NCI-H1092 treated with DMSO at 0.1 percent for 48 hours (cell line): ENCODE measurements at places on chromosomes 5 and 9.

DNA sequence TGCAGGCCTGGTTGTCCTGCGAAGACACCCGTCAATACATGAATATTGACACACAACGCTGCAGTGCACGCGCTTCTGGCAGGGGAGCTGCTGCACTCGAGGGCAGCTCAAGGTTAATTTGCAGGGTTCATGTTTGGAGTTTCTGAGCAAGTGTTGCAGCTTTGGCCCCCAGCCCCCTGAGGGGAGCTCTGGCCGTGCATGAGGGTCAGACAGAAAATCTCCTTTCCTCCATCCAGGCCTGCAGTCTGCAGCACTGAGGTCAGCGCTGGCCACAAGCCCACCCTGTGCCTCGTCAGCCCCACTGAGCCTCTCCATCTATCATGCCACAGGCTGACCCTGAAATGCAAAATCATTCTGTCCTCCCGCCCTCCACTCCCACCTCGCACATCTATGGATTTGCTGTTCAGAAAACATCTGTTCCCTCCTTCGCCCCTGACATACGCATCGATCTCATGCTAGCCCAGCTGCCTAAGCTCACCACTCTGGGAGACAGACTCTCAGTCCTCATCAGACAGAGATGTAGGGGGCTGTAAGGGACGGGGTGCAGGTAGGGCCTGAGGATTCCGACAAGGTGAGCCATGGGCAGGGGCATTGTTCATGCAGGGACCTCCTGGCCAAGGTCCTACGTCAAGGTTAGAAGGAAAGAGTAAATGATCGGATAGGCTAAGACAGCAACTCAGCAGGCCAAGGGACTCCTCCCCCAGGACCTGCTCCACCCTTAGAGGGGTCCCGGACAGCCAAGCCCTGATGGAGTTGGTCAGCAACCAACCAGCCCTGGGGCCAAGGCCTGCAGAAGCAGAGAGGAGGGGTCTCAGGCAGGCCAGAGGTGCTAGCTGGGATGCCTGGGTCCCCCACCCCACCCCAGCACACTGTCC, 125.1 kb downstream of the KCNIP1 start:
- no peak for DNase-seq

- no peak for DNase-seq
Measured at GRCh38 chr9:72044095-72044494, 16.3 kb downstream of the C9orf57 start.

DNA sequence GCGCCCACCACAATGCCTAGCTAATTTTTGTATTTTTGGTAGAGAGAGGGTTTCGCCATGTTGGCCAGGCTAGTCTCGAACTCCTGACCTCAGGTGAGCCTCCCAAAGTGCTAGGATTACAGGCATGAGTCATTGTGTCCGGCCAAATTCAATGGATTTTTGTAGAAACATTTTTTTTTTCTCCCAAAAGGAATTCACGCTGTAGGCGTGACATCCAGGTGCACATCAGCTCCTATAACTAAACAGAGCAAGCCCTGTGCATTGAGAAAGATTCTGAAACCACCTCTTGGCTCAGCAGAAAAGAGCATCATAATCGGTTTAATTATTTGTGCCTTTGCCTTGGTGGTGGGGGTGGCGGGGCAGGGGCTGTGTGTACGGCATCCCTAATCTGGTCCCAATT, 32.9 kb upstream of the DAB2IP start:
- DNase-seq: no peak

GRCh38 chr5:170117736-170118135, 12.0 kb downstream of the FOXI1 start:
- no peak for DNase-seq

DNA sequence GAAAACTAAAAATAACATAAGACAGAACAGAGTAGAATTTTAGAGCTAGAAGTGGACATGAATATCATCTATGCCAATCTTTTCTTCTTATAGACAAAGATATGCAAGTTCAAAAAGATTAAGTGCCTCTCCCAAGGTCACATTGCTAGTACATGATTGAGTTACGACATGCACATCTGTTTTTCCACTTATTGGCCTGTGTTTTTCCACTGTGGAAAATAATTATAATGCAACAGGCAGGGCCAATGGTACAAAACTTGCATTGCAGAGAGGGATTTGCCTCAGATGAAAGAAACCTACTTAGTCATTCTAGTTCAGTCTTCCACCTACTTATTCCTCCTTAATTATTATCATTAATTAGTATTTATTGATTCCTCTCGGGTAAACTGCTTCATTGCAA, 407.8 kb upstream of the SGCD start:
- no peak for DNase-seq

DNA sequence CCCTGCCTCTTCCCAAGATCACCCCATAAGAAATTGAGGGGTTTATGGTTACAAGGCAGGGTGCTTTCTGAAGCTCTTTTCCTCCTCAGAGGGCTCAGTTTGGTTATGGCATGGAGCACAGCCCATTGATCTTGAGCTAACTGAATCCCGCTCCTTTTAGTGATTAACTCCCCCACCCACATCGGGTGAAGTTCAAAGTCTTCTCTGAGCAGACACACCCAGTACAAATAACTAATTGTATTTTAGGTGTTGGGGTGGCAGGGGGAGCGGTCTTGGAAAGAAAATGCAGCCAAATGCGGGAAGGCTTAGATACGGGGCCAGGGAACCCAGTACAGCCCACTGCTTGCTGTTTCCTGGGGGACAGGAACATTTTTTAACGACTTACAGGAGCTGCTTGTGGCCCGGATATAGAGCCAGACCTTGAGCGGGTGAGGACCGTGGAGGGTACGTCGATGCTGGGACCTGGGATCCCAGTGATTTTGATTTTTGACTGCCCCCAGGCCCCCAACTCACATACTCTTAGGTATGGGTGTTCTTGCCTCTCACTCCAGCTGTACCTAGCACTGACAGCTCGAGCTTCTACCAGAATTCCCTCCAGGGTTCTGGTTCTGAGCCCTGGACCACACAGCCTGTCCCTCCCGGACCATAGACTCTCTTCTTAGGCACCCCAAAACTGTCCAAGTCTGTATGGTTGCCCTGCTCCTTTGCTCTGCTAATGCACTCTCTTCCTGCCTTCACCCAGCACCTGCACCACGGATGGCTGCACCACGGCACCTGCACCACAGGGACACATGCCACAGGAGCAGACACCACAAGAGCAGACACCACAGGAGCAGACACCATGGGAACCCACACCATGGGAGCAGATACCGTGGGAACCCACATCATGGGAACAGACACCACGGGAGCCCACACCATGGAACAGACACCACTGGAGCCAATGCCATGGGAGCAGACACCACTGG, 18.3 kb upstream of the RXRA start:
- no peak for DNase-seq

DNA sequence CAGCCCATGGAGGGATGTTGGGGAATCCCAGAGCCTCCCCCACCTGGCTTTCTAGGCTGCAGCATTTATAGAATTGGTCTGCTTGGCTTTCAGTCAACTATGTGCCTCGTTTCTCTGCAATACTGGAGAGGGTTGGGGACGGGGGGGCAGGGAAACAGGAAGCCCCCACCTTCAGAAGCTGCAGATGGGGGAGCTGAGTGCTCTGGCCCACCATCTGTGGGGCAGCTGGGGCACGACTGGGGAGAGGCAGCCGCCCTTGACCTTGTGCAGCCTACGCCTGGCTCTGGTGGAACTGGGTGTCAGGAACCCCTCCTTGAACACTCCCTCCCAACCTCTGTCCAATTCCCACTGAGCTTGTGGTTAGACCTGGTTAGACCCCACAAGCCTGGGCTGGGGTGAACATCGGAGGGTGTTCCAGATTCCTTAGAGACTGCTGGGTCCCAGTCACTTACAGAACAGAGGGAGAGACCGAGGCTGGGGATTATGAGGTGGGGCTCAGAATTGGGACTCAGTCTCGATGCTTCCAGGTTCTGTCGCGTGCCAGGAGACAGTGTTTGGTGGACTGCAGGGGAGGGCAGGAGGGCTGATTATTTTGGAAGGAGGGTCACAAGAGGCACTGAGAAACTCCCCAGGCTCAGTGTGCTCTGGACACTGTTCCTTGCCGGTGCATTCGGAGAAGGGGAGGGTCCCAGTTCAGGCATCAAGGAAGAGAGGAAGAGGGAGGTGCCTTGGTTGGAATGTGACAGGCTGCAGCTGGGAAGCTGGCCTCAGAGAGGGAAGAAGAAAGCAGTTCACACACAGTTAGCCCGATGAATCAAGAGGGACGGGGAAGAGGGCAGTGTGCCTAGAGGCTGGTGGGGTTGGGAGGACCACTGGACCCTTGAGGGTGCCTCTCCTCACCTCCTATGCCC, 25.6 kb downstream of the COL27A1 start:
- DNase-seq: no peak

- no peak for DNase-seq
Measured at GRCh38 chr5:80964919-80965318, 4.8 kb downstream of the RASGRF2 start.

DNA sequence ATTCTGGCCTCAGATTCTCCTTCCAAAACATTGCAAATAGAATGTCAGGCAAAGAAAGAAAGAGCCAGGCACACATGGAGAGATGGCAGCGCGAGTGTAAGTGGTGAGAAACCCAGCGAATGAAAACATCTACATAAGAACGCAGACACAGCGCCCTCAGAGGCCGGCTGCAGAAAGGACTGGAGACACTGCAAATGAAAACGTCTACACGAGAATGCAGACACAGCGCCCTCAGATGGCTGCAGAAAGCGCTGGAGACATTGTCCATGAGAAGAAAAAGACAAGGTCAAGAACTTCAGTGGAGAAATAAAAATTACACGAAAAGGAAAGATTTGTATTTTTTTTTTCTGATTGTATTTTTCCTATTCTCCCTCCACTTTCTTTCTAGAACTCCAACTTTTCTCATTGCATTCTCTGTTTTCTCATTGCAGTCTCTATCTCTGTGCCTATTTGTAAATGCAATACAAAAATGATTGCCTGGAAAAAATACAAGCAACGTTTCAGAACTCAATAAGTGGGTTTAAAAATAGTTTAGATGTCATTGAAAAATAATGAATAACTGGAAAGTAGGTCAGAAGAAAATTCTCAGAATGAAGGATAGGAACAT, 117.9 kb upstream of the LPCAT1 start:
- DNase-seq: peak; percentile 90

GRCh38 chr5:136016945-136017530, 11.8 kb upstream of the TGFBI start:
- DNase-seq: no peak

DNA sequence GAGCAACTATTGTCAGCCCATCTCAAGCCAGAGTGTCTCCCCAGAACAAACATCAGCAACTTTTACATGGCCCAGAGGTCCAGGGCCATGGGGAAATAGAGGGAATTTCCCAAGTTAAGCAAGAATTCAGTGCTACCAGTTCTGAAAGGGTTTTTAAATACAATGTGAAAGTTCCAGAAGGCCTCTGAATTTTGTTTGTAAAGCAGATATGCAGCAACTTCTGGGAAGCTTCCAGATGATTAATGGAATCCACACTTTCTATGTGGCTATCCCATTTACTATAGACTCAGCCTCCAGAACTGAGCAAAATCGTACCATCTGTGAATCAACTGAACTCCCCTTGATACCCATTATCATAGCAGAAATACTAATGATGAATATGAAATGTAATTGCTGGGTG, 93.8 kb downstream of the FEM1C start:
- no peak for DNase-seq

DNA sequence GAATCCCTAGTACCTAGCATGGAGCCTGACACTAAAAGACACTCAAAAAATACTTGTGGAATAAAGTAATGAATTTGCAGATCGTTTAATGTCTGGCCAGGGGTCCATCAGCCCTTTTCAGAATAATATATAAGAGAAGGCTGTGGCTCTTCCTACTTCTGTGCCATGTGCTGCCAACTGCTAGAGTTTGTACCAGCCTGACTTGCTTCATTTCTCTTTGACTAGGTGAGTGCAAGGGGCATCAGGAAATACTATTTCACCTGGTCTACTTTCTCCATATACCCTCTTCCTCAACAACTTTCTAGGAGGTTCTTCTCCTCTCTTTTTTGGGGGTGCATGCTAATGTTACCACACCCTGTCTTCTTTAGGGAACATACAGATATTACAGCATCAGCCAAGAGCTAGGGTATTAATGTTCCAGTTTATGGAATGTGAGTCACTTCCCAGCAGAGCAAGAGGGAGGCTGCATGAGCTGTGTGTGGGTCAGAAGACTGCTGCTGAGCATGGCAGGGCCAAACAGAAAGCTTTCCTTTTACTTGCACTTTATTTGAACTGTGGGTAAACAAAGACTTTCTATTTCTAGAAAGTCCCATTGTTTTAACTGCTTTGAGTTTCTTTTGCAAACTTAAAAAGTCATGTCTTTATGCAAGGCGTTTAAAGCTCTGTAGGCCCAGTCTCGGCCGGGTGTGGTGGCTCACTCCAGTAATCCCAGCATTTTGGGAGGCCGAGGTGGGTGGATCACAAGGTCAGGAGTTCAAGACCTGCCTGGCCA, 158.9 kb downstream of the ADAMTSL1 start:
- no peak for DNase-seq

DNA sequence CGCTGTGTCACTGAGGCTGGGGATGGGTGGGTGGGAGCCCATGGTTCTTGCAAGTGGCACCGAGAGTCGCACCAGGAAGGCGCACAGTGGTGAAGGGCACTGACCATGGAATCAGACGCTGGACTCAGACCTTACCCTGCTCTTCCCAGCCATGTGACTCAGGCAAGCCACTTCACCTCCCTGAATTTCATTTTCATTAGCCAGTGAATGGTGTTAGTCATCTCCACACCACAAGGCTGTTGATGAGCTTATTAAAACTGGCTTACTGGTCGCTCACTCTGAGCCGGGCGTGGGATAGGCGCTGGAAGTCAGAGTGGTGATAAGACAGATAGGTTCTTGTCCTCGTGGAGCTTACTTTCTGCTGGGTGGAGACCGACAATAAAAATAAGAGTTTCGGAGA, 25.1 kb downstream of the FGF18 start:
- DNase-seq: no peak

- no peak for DNase-seq
Measured at GRCh38 chr5:15209053-15209762, 290.8 kb upstream of the FBXL7 start.
